ENCODE measurements at places on chromosomes 13 and 19. TPM values are rescaled to one million over a fixed set of nuclear protein-coding genes. Genes with fewer than 3 reads are reported as not detected.

DNA sequence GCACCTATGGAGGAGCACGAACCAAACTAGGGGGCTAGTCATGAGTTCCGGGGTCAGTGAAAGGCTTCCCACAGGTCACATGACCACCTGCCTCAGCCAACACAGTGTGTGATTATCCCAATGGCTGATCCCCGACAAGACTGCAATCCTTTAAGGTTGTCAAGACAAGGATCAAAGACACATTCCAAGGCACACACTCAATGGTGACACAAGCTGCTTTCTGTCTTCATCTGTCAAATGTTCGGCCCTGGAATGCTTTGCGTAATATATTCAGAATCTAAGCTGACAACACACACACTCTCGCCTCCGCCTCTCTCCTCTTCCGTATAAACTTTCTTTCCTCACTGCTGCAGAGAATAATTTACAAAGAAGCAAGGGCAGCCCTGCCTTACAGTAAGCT is 11.7 kb downstream of the RANBP3 start:
- H3K4me1 ChIP-seq: peaks cover 81% of the 10 kb centered on the region
- no peak for DNase-seq
- no peaks in the 10 kb centered on the region for H3K27me3 ChIP-seq
- no peak overlapping the region for H3K4me3 ChIP-seq
- H3K36me3 ChIP-seq: peaks cover 8% of the 10 kb centered on the region

Gene KLK2
- not detected for total RNA-seq

GRCh38 chr19:46296722-46297461 is at the start of gene HIF3A:
TSS of gene HIF3A (plus strand) at chr19:46297042. CDS start at chr19:46297077, 35 bp downstream.
- no peaks in the 10 kb centered on the region for H3K36me3 ChIP-seq
- no peak for DNase-seq
- H3K4me1 ChIP-seq: no peaks in the 10 kb centered on the region
- no peak within 1 kb of the TSS for H3K27ac ChIP-seq
- no peak within 1 kb of the TSS for H3K4me3 ChIP-seq
- H3K27me3 ChIP-seq: peaks cover 27% of the 10 kb centered on the region

DNA sequence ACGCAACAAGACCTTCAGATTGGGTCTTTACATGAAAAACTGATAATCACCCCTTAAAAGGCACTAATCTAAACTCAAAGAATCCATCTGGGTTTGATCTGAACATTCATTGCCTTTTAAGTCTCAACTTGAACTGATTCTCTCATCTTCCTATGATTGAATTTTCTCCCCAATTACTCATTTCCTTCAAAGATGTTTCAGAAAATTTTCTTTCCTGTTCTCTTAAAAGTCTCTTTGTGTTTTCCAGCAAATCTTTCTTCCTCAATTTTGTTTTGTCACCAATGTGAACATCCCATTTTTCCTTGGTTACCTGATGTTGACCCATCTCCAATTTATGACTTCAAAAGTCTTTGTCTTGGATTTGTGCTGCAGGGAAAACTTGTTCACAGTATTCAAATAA is 234.3 kb downstream of the DACH1 start:
- no peaks in the 10 kb centered on the region for H3K4me1 ChIP-seq
- H3K4me3 ChIP-seq: no peak overlapping the region
- DNase-seq: no peak
- no peaks in the 10 kb centered on the region for H3K27me3 ChIP-seq

- no peak within 1 kb of the TSS for H3K27ac ChIP-seq
- H3K4me3 ChIP-seq: no peak within 1 kb of the TSS
- DNase-seq: no peak
- H3K4me1 ChIP-seq: peaks cover 24% of the 10 kb centered on the region
These were observed at the start of gene CXCL17 for GRCh38 chr19:42442833-42443232. TSS of gene CXCL17 (minus strand) at chr19:42442946. CDS start at chr19:42442832, 114 bp downstream.

GRCh38 chr19:39968789-39969188 is 2.2 kb upstream of the PSMC4 start:
- peaks cover 43% of the 10 kb centered on the region for H3K4me1 ChIP-seq
- DNase-seq: no peak
- peak overlapping the region; percentile 97 for H3K27ac ChIP-seq
- H3K27me3 ChIP-seq: no peaks in the 10 kb centered on the region
- peaks cover 29% of the 10 kb centered on the region for H3K36me3 ChIP-seq

- H3K4me1 ChIP-seq: no peaks in the 10 kb centered on the region
- H3K36me3 ChIP-seq: no peaks in the 10 kb centered on the region
- H3K27me3 ChIP-seq: no peaks in the 10 kb centered on the region
- H3K27ac ChIP-seq: no peak overlapping the region
- no peak overlapping the region for H3K4me3 ChIP-seq
These were observed 27.5 kb upstream of the TMEM255B start for GRCh38 chr13:113731192-113732175.

DNA sequence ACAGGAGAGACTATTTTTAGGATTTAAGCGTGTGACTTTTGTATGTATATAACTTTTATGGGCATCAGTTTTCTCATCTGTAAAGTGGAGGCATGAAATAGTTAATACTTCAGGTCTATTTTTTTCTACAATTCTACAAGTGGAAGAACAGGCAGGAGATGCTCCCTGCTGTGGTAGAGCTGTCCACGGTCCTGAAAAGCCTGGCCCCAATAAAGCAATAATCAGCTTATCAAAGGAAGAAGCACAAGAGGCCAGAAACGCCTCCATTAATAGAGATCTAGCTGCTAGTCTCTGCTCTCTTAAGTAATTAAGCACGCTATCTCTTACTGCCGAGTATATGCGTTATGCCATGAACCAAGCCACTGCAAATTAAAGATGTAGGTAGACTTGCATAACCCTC is 28.0 kb upstream of the WASF3 start:
- no peak overlapping the region for H3K4me3 ChIP-seq
- no peaks in the 10 kb centered on the region for H3K36me3 ChIP-seq
- H3K27ac ChIP-seq: no peak overlapping the region
- no peaks in the 10 kb centered on the region for H3K27me3 ChIP-seq
- DNase-seq: no peak

GRCh38 chr19:48962029-48962848 is 2.9 kb upstream of the FTL start:
- H3K36me3 ChIP-seq: peaks cover 26% of the 10 kb centered on the region
- H3K4me3 ChIP-seq: peak overlapping the region; percentile 60
- H3K4me1 ChIP-seq: peaks cover 59% of the 10 kb centered on the region

- no peaks in the 10 kb centered on the region for H3K4me1 ChIP-seq
- no peak overlapping the region for H3K27ac ChIP-seq
- DNase-seq: no peak
These were observed 11.7 kb upstream of the MCF2L start for GRCh38 chr13:112957295-112957677.

Gene RDH8
- not detected for total RNA-seq
